ENCODE measurements at places on chromosomes 4 and X.

- DNase-seq = no peak
Measured at GRCh38 chr4:1122505-1122904, 9.1 kb upstream of the RNF212 start.

DNA sequence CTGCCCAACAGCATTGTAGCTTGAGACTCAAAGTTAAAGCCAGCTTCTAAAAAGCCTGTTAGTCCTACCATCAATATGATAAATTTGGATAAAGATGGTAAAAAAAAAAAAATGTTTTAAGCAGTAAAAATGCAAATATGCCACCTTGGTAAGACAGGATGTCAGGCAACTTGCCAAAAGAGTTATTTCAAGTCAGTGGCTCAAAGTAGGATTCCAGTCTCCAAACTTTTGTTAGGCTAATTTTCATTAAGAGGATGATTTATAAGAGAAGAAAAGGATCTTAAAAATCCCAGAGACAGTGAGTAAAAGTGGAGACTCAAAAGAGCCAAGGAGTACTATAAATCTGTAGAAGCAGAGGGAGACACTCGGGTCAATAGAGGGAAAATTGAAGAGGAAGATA is 47.5 kb downstream of the GASK1B start:
- DNase-seq = no peak

DNA sequence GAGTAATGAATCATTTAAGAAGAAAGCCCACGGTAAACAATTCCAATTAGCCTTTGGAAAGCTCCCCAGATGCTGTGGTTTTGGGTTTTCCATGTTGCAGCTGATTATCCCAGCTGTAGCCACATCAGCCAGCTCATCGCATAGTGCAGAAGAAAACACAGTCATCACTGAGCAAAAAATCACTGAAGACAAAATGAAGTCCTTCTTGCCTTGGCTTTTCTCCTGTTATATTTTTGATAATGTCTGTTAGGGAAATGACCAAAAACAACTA is 193.0 kb upstream of the C1QTNF7 start:
- no peak for DNase-seq

DNA sequence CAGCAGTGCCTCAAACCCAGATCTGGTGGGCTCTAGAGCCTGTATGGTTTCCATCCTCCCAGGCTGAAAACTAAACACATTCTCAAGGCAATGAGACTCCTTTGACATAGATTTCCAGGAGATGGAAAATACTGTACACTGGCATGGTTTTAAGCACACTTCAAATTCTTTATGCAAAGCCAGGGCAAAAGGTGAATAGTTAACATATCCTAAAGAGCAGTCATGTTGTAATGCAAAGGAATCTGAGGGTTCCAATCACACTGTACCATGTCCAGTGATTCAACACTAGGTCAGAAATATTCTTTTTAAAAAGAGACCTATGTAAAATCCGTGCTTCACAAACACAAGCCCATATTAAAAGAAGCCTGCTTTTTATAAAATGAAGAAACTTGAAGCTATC is 195.3 kb downstream of the QDPR start:
- no peak for DNase-seq

DNA sequence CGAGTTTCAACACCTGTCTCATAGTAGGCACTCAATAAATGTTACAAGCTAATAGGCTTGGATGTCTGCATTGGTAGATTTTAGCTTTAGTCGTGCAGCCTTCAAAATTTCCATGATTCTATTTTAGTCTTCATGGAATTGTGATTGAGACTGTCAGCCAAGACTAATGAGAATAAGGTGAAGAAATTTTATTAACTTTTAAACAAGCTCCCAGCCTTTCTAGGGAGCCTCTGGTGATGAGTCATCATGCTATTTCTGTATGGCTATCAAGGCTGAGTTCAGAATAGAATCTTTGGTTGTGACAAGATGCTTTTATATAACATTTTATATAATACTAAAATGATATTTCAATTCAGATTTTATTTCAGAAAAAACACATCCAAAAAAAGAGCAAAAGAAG is 685.8 kb downstream of the GABRG1 start:
- no peak for DNase-seq

GRCh38 chr4:99537674-99538073 is 26.2 kb downstream of the TRMT10A start:
- DNase-seq = no peak

DNA sequence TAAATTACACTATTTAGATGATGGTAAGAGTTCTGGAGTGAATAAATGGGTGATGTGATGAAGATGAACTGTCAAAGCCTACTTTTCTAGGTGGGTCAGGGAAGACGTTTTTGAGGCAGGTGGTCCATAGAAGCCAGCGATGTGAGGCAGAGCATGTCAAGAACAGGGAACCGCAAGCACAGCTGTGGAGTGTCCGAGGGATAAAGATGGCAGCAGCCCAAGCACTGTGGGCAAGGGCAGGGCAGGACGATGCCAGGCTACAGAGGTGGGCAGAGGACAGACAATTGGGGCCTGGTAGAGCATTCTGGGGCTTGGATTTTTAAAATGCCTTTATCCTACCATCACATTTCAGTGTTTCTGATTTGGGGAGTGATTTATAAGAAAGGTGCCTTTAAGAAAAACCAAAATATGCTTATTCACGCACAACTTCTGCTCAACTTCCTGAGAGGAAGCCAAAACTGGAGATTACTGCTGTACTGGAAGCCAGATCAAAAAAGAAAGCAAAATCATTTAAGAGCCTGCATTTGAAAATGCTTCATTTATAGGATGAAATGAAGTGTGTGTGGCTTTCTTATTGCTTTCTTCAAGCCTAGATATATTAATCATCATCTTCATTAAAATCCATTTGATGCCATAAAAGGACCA is 119.0 kb upstream of the WDR17 start:
- DNase-seq = no peak

DNA sequence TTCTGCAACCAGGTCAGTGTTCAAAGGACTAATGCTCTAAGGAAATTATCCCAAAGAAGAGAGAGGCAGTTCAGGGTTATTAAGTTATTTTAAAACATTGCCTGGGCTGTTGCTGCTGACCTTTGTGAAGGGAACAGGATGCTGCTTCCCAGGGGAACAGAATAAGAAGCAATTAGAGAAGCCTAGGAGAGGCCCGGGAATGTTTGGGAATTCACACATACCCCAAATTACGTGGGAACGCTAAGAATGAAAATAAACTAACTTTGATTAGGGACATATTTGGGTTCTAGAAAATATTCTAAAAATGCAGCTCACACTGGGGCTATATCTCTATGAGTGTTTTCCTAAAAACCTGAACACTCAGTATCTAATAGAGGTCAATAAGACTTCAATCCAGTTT is 243.1 kb upstream of the FTHL17 start:
- DNase-seq = no peak

GRCh38 chr4:15077969-15078368 is 75.7 kb downstream of the CPEB2 start:
- DNase-seq = no peak

DNA sequence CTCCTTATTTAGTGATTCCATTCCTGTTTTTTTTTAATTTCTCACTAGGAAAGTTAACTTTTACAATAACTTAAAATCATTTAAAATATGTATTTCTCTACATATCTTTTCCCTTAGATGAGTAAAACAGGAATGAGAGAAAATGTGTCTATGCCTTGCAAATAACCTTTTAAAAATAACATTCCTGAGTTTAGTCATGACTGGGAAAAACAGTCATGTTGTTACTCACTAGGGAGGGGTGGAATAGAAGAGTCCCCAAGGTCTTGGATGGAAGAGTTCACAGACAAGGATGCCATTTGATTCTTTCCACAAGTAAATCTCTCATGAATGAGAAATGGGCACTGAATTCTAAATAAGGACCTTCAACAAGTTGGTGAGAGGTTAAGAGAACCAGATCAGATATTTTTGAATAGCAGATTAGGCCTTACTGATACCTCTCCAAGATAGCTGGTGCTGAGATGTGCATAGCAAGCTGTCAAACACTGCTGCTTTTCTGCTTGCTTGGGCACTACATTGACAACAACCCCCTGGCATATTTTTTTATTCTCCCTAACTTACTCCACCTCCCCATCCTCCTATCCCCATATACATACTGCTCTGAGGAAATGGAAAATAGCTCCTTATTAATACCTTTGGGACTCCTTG is 25.1 kb downstream of the UGDH start:
- no peak for DNase-seq

All from 8988T (cell line).